Karpas-422 (cell line): ENCODE measurements at places on chromosomes 11 and 22. TPM values are rescaled to one million over a fixed set of nuclear protein-coding genes. Genes with fewer than 3 reads are reported as not detected.

- DNase-seq: no peak
Measured at GRCh38 chr11:93221539-93221938, 23.7 kb upstream of the SLC36A4 start.

PRG3 gene
- total RNA-seq: not detected in 2 replicates

MISFA gene
- total RNA-seq: 1.2 TPM in 1 of 2 replicates, not detected in the other

GRCh38 chr11:84501750-84502149 lies 1125.4 kb downstream of the DLG2 start:
- DNase-seq: peak; percentile 54

DNA sequence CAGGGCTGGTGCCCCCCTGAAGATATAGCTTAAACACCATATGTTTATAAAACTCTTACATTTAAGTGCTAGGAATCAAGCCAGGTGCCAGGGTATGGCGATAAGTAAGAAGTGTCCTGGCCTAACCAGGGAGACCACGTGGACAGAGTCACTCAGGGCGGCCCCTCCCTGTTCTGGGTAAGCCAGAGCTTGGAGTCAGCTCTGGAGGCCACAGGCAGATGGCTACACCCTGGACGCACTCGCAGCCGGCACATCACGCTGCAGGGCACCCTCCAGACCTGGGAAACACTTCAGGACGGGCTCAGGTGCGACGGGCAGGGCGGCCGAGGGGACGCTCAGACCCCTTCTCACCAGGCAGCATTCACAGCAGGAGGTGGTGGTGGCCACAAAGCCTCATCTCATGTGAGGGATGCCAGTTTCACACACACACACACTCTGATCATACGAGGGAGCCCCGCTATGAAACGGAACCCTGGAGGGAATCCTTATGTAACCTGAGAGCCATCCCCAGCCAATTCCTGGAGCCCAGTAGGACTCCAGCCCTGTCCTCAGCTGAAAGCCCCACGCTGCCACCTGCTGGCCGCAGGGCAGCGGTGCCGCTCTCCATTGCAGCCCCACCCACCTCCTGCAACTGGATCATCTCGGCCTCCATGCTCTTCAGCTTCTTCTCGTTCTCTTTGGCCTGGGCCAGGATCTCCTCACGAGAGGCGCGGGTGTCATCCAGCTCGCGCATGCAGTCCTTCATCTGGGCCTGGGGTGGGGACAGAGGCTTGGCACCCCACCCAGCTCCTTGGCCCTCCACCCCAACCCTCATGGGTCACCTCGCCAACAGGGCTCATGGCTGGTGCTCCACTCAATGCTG lies 33.4 kb downstream of the APOL1 start:
- peak; percentile 87 for DNase-seq

DNA sequence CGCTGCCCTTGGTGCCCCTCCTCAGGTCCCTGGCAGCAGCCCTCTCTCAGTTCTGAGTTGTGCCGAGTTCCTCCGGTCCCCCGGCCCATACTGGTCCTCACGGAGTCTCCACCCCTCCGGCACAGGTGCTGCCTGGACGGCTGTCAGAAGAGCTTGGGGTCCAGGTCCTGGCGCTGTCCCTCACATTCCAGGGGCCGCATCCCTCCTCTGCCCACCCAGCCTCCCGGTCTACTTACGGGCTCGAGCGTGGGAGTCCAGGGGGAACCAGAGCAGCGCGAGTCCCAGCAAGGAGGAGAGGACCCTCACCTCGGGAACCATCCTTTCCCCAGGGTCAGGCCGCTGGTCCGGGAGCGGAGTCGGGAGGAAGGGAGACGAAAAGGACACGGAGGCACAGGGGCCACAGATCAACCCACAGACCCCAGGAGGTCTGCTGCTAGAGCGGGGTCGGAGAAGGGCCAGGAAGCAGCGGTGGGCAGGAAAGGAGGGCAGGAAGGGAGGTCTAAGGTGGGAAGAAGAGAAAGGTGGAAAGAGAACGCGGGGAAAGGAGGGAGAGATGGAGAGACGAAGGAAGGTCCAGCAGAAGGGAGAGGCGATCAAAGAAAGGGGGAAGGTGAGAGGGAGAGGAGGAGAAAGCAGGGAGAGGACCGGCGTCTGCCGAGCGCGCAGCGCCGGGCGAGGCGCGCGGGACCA lies 510 bp downstream of the CHRDL2 start:
- DNase-seq: no peak
